ENCODE measurements at places on chromosomes 6 and 20.

DNA sequence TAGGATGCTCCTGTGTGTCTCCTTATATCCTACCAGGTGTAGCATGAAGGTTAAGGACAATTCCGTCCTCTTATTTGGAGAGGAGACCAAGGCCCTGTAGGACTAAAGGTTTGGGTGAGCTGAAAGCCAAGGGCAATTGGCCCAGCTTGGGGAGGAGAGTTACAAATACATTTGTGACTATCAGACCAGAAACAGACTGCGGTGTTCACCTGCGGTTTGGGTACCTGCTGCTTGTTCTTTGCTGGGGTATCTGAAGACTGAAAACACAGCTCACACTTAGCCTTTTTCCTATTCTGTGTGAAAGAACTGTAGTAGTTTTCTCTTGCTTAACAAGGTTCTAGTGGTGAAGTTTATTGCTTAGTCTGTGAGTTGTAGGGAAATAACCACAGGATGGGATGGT is 55.0 kb downstream of the ESR1 start:
- no peak for DNase-seq

DNA sequence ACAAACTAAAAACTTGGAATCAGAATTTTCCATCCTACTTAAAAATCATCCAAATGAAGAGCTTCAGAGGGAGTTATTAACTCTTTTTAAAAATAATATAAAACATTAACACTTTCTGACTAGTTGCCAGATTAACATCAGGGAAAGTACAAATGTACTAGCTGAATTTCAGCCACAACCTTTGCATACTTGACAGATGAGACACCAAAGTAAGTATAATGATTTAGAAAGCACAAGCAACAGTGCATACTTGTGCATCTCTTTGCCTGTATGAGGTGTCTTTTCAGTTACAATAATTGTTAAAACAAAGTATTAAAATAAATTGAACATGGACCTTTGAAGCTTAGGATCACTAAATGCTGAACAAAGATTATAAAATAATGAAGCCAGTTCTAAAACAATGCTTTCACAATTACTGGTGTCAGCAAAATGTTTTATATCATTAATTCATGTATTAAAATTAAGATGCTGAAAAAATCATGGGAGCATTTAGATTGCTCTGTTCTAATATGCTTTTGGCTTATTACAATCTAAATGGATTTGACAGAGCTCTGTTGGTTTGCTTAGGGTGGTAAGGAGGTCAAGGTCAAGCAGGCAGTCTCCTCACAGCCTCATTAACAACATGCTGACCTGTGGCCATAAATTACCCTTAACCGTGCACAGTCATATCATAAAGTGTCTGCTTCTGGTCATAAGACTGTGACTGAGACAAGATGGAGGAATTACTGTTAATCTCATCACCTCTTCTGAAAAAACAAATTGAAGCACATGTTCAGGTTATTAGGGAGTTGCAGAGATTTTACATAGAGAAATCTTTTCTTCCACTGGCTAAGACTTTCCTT is 15.1 kb downstream of the RNF217 start:
- peak; percentile 44 for DNase-seq

GRCh38 chr6:106473812-106474211 is 113.3 kb downstream of the CRYBG1 start:
- DNase-seq, result peak; percentile 77

GRCh38 chr6:152378169-152378568 is 259.0 kb downstream of the SYNE1 start:
- peak; percentile 63 for DNase-seq

DNA sequence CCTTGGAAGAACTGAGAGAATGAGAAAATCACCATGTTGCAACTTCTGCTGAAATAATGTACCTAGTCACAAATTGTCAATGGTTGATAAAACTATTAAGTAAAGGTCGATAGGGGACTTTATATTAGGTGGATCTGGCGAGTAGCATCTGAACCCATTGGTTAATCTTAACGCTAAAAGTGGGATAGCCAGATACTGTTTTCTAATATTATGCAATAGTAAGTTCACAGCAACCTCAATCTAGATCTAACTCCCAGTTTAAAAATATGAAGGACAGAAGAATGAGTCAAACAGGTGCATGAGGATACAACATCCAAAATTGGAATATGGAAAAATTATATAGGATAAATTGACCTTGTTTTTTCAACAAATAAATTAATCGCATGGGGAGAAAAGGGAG is 18.8 kb downstream of the PSMF1 start:
- DNase-seq, result no peak

DNA sequence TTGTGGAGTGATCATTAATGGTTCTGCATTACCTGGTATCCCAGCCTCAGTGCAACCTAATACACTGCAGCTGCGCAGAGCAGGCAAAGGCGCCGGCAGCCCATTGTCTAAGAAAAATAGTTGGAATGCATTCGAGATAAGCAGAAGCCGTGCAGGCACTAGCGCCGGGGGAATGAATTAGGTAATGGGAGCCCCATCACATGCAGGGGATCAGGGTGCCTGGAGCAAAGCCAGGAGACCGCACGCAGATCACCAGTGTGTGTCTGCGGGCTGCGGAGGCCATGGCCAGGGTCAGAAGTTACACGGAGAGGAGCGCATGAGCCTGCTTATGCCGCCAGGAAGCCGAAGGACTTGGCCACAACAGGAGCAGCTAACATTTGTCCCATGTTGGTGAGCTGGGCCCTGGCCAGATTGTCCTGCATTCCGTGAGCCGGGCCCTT is 156.8 kb downstream of the DLL1 start:
- DNase-seq, result no peak

- DNase-seq, result no peak
Measured at GRCh38 chr20:59640267-59640666, 35.9 kb downstream of the PHACTR3 start.

DNA sequence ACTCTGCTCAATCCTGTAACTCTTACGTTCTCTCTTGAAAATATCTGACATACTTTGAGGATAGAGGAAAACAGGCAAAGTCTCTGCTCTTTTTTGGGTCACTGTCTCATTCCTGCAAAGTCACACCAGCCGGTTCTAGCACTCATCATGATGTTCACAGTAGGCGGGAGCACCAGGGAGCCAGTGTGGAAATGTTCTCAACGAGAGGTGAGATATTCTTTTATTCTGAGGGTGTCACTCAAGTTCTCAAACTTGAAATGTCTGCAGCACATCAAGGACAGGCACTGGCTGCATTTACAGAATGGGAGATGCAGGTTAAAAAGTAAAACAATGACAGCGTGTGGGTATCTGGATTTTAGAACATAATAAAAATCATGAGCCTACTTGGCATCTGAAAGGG is 714.7 kb downstream of the QKI start:
- DNase-seq, result no peak

DNA sequence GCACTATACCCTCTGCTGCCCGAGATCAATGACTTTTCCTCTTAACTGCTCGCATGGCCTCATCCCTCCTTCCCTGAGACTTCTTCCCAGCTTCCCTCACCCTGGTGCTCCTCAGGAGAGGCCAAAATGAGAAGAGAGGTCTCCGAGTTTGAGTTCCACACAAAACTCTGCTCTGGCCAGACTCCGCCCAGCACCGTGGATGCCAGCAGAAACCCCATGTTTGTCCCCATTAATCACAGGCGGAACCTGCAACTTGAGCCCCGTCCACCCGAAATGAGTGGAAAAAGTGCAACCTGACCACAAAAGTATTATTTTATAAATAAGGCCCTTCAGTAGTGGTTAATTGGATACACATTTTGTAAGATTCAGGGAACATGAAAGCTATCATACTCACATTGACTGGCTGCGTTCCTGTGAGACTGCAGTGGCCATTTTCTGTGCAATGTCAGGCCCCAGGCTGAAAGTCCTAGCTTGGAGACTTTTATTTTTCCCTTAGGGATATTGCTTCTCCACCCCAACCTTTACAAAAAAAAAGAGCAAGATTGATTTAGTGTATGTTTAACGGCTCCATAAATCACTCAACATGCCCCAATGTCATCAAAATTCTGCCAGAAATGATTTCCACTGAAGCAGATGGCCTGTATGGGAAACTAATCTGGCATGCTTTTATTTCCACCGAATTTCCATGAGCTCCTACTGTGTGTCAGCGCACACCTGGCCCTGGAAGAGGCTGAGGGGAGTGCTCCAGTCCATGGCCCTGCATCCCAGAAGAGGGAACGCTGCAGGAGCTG is 134.6 kb downstream of the BMP7 start:
- DNase-seq, result no peak

GRCh38 chr20:63538204-63539091 is 1.3 kb upstream of the PTK6 start:
- no peak for DNase-seq

DNA sequence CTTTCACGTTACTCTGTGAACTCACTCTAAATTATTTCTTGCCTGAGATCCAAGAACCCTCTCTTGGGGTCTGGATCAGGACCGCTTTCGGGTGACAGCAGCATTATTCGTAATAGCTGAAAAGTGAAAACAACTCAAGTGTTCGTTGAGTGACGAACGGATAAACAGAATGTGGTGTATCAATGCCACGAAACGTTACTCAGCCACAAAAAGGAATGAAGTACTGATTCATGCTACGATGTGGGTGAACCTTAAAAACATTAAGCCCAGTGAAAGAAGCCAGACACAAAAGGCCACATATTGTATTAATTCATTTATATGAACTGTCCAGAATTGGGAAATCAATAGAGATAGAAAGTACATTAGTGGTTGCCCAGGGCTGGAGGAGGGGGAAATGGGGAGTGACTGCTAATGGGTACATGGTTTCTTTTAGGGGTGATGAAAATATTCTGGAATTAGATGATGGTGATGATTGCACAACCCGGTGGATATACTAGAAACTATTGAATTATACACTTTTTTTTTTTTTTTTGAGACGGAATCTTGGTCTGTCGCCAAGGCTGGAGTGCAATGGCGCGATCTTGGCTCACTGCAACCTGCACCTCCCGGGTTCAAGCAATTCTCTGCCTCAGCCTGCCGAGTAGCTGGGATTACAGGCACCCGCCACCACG is 8.4 kb downstream of the PTGIS start:
- peak; percentile 96 for DNase-seq

GRCh38 chr6:112941613-112942012 is 594.5 kb downstream of the RFPL4B start:
- DNase-seq, result no peak

- no peak for DNase-seq
Measured at GRCh38 chr20:36305602-36306551, at the start of gene DLGAP4. DLGAP4 (plus strand) TSS chr20:36306339; CDS start chr20:36431718, 125,379 bp downstream.

DNA sequence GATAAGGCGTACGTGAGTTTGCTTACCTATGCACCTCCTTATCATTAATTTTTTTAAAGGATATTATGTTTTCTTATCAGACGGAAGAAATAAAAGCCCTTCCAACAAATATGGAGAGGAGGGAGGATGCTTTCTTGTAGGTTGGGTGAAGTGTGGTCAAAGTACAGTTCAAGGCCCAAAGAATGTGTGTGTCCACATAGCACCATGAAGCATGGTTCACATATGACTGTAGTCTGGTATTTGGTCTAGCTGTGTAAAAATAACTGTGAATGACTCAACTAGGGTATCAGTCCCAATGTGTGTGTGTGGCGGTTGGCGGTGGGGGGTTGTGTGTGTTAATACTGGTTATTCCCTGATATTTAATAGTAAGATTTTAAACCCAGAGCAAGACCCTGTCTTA is 212.7 kb downstream of the TMEM242 start:
- peak; percentile 24 for DNase-seq

GRCh38 chr6:16388488-16388887 is 150.1 kb downstream of the GMPR start:
- peak; percentile 74 for DNase-seq

- no peak for DNase-seq
Measured at GRCh38 chr6:44264154-44265006, 971 bp downstream of the NFKBIE start.

GRCh38 chr6:27544612-27545260 is 71.8 kb upstream of the ZNF184 start:
- DNase-seq, result peak; percentile 16

GRCh38 chr6:30207619-30208295 is 5.4 kb downstream of the TRIM26 start:
- DNase-seq, result no peak

- peak; percentile 1 for DNase-seq
Measured at GRCh38 chr6:116975600-116975999, 98.6 kb downstream of the RFX6 start.

DNA sequence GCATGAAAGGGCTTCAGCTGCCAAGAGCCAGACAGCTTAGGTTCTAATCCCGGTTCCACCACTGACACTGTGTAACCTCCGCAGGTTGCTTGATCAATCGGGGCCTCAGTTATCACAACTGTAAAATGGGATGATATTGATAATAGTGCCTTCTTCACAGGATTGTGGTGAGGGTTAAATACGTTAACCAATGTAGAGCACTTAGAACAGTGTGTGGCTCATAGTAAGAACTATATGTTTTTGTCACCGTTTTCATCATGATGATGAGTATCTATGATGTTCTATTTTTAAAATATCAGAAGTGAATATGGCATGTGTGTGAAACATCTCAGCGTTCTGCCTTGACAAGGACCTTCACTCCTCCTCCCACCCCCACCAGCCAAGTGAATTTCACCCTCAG is 10.3 kb upstream of the MAPK13 start:
- no peak for DNase-seq

DNA sequence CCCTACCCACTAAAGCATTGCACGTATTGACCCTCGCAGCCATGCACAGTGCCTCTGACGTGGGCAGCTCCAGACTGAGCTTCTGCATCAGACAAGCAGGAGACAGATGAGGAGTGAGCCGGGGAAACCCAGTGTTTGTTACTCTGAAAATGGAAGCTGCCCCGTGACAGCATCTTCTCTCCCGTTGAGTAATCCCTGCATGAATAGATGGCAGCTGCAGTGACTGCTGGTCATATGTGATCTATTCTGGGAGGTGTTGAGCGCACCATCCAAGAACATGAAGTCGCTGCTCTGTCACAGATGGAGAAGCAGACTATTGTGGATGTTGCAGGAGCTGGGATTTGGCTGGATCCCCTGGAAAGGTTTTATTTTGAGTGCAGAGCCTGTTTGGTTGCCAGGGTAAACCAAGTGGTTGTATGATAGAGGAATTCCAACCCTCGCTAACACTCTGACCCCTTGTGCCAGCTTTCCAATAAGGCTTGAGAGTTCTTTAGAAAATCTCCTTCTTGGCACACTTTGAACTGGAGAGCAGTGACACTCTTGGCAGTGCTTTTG is 242.2 kb downstream of the NRN1 start:
- peak; percentile 70 for DNase-seq

GRCh38 chr6:71345476-71346333 is 57.1 kb downstream of the OGFRL1 start:
- DNase-seq, result no peak

- DNase-seq, result no peak
Measured at GRCh38 chr6:158255275-158255988, 56.8 kb upstream of the TULP4 start.

DNA sequence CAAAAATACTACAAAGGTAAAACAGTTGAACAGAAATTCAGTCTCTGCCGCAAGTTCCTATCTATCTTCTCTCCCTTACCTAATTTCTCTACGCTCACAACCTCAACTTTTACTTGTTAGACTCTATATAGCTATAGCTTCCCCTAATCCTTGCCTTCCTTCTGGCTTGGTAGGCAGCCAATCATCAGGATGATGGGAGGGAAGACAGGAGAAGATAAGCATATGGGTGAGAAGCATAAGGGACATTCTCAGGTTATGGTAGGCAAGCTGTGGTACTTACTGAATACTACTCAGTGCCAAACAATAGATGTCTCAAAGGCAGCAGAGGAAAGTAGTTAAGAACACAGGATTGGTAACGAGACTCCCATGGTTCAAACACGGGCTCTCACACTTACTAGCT is 7.8 kb downstream of the CCNC start:
- DNase-seq, result no peak

GRCh38 chr6:53615633-53616449 is 49.7 kb downstream of the KLHL31 start:
- DNase-seq, result peak; percentile 16

GRCh38 chr6:136051140-136051775 is 198.9 kb downstream of the MTFR2 start:
- no peak for DNase-seq

Measured in foreskin fibroblast (primary cell).